ENCODE measurements at places on chromosomes 2 and 18.

DNA sequence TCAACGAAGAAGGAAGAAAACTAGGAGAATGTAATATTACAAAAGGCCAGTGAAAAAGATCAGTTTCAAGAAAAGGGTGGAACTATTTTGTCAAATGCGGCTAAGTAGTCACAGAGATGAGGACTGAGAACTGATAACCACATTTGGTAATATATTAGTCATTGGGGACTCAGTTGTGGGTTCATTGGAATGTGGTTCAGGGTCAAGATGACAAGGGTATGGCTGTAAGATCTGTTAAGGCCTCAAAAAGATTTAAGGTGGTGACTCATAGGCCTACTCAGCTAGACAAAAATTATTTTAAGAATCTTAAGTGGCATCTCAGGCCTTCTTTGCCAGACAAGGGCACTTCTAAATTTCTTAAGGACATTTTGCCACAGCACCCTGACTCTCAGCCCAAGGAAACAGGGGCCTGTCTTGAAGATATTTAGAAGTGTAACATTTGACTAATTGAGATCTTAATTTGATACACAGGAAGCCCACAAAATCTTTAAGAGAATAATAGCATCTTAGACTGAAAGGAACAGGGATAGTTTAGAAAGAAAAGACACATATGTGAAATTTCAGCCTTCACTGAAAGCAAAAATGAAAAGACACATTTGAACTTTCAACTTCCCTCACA, 81.3 kb downstream of the STRADB start:
- DNase-seq, result no peak

- DNase-seq, result no peak
Measured at GRCh38 chr2:99656994-99657393, 167.2 kb upstream of the REV1 start.

DNA sequence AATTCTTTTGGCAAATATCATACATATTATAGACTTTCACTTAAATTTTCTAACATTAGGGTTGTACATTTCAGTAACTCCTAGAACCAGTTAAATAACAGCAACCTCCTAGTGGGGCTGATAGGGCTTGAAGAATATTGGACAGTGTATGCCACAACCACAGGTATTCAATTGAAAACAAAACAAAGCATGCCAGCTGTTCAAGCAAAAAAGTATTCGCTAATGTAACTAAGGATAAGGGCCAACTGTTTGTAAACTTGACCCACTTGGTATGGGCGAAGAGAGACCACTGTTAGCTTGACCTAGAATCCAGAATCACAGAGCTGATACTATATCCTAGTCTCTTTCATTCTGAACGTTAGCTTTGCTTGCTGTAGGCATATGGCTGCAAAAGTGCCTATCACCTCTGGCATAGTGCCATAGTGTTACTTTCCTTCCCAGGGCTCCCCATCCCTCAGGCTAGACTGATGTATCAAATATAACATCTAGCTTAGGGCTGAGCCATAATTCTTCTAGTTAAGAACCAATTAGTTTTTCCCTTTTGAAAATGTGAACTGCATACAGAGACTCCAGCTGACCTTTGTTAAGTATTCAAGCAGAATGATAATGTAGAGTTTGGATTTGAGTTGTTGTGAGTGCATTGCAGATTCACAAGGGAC, 458.8 kb upstream of the NRXN1 start:
- no peak for DNase-seq

DNA sequence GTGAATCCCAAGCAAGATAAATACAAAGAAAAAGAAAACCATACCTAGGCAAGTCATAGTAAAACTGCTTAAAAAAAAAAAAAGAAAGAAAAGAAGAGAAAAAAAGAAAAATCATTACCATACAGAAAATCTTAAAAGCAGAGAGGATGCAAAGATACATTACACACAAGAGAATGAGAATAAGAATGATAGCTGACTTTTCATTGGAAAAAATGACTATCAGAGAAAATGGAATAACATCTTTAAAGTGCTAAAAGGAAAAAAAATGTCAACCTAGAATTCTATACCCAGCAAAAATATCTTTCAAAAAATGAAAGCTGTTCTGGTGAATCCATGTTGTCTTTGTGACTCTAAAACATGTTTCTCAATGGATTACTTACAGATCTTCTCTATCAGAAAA, 66.2 kb downstream of the REEP1 start:
- DNase-seq, result no peak

- no peak for DNase-seq
Measured at GRCh38 chr2:70827388-70827787, 7.0 kb upstream of the CLEC4F start.

DNA sequence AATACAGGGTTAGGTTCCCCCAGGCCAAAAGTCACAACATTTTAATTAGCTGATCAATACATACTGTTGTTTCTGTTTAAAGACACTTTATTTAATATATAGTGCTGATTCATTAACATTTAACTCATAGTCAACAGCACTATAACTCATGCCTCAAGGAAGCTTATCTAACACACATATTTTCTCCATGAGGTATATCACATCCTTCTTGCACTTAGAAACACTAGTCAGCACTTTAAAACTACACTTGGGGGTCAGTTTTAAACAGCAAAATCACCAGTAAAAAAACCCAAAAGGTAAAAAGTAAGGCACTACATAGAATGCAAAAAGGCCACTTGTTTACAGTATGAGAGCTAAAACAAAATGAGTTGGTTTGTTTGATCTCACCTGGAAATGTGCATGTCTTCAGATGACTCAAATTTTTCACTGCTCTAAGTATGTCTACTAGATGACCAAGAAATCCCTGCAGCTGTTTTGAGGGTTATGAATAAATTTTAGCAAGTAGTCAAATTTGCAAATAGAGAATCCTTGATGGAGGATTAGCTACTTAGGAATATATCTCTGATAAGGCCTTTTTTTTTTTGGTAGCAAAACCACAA, 54.1 kb upstream of the EPB41L5 start:
- no peak for DNase-seq

- no peak for DNase-seq
Measured at GRCh38 chr2:241719093-241719492, 15.3 kb upstream of the D2HGDH start.

DNA sequence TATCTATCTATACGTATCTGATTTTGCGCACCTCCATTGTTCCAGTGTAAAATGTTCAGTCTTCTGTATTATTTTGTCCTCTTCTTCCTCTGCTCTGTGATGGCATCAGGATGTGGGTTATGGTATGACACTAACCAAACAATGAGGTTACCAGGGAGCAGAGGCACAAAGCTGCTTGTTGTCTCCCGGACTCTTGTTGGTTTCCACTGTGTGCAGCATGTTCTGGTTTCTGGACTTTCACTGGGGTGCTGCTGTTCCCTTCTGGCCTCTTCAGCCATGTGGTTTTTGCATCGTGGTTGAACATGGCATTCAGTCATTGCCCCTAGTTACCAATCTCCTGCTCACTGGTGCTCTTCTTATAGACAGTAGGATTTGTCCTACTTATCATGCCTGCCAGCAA, 665.9 kb downstream of the CBLN2 start:
- no peak for DNase-seq

GRCh38 chr2:88055371-88056128, at the start of gene KRCC1:
KRCC1 (minus strand) TSS chr2:88055783; CDS start chr2:88028563, 27,220 bp downstream.
- peak; percentile 77 for DNase-seq

DNA sequence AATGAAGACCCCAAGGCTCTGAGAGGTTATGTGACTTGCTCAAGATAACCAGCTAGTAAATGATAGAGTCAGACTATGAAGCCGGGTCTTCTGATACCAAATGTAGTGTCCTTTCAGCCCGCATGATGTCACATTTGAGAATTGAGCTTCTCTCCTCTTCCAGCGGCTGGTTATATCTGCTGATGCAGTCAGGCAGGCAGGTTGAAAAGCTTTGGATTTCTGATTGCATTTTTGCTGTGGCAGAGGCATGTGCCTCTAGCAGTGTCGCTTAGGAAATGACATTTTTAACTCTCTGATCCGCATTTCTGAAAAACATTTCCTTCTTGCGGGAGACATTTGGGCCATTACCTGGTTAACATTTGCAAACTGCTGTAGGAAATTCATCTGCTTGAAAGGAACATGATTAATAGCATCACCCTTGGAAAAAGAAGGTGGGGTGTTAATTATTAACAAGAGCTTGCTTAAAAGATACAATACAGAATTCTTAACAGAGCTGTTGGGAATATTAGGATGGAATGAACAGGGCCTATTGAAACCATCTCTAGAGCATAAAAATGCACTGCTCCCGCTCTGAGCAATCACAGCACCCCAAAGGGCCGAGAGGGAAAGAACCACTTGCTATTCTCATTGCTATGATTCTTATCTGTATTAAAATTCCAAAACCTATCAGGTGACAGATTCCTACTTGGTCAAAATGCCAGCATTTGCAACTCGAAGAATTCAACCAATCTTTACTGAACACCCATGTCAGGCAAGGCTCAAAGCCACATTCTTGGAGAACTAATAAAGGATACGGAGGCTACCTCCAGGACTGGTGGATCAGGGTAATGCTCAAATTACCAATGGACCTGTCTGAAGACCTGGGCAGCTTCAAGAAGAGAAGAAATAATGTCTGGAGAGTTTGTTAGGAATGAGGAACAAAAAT, 25.9 kb downstream of the MRO start:
- DNase-seq, result no peak

- DNase-seq, result no peak
Measured at GRCh38 chr2:32683520-32684086, 55.8 kb downstream of the TTC27 start.

DNA sequence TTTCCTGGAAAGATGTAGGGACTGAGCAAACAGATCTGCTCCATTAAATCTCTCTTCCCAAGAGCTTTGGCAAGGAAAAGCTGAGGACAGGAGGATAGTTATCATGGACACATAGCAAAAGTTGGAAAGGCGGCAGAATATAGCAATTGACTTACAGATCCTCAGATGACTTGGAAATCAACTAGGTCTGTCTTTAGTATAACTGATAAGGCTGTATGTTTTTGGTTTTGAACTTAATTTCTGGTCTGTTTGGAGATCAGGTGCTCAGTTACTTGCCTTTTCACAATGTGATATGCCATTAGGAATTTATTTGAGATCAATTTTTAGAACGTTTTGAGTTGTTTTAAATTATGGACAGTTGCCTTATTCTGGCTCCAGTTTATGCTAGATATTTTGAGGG, 8.0 kb downstream of the RSAD2 start:
- DNase-seq, result no peak

- DNase-seq, result no peak
Measured at GRCh38 chr2:119520696-119521432, 3.4 kb downstream of the SCTR start.

GRCh38 chr2:143162123-143162837, 33.1 kb downstream of the ARHGAP15 start:
- DNase-seq, result no peak

DNA sequence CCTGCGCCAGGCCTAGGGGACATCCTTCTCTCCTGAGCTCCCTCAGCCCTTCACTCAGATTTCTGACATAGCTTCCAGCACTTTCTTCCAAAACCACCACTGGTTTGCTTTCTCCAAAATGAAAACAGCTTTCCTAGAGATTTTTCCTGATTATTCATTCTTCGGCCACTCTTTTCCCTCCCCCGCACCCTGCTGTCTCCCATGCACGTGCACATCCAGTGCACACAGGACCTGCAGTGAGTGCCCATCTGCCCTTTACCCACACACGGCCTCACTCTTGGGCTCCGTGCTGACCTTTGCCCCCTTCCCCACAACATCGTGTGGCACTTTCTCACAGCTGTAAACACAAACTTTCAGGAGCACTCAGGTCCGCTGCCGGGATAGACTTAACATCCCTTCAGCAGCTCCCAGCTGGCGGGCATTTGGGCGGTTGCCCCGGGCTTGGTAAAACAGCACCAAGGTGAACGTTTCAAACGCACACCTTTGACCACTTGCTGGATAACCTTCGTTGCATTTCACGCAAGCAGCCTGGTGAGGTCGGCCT, 25.8 kb downstream of the KIF1A start:
- no peak for DNase-seq

DNA sequence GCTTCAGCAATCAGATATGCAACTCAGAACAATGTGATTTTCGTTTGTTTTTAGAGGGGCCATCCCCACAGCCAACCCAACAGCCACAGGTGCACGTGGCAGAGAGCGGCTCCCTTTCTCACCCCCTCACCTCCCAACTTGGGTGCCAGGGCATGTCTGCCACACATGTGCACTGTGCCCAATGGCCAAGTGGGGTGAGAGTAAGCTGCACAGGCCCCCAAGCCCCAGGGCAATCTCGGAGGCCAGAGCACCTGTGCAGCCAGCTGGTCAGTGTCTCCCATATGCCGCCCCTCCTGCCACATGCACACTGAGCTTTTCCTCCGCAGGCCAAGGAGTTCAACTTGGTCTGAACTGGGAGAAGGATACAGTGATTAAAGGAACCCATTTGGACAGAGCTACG, 1130.2 kb downstream of the DSC3 start:
- DNase-seq, result no peak

GRCh38 chr2:193520709-193521458, 1326.2 kb upstream of the TMEFF2 start:
- DNase-seq, result no peak

- no peak for DNase-seq
Measured at GRCh38 chr2:15311201-15311907, 249.8 kb downstream of the NBAS start.

DNA sequence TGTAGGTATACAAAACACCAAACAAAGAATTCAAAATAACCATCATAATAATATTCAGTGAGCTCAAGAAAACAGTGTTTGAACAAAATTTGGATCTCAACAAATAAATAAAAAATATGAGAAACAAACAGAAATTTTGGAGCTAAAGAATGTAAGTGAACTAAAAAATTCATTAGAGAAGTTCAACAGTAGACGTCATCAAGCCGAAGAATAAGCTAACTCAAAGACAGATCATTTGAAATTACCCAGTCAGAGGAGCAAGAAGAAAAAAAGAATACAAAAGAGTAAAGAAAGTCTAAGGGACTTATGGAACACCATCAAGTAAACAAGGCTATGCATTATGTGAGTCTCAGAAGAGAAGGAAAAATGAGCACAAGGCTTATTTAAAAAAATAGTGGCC, 16.6 kb upstream of the SPP2 start:
- no peak for DNase-seq

DNA sequence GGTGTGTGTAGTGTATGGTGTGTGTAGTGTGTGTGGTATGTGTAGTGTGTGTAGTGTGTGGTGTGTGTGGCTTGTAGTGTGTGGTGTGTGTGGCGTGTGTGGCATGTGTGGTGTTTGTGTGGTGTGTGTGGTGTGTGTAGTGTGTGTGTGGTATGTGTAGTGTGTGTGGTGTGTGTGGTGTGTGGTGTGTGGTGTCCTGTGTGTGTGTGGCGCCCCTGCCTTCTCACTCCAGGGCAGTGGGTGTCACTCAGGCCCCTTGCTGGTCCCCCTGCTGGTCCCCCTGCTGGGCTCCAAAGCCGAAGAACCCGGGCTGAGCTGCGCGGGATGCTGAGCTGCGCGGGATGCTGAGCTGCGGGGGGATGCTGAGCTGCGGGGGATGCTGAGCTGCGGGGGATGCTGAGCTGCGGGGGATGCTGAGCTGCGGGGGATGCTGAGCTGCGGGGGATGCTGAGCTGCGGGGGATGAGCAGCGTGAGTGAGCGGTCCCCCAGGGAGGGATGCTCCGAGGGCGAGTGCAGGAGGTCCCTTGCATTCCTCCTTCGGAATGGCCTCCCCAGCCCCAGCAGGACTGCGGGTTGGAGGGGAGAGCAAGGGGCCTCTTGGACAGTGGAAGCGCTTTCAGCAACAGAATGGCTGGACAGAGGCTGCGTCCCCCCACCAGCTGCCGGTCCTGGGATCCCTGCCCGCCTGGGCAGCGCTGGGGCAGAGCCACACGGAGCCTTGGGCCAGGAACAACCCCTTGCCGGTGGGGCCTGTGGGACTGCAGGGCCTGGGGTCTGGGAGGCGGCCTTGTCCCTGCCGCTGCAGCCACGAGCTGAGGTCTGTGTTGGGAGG, 3.4 kb upstream of the RTP5 start:
- no peak for DNase-seq

GRCh38 chr18:3058328-3059191, 45.6 kb upstream of the LPIN2 start:
- DNase-seq, result no peak
